Bronchial epithelial cell (primary cell): ENCODE measurements at places on chromosomes 11 and 22. TPM values are rescaled to one million over a fixed set of nuclear protein-coding genes. Genes with fewer than 3 reads are reported as not detected.

DNA sequence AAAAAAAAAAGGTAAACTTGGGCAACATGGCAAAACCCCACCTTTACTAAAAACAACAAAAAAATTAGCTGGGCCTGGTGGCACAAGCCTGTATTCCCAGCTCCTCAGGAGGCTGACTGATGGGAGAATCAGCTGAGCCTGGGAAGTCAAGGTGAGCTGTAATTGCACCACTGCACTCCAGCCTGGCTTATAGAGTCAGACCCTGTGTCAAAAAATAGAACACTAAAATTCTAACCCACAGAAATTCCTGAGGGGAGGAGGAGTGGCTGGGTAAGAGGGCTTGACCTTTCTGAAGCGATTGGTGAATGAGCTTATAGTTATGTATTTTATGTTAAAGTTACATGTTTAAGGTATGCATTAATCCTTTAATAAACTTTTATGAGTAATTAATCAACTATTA, 53.3 kb downstream of the FAT3 start:
- peak; percentile 26 for DNase-seq

- DNase-seq: no peak
Observed at GRCh38 chr11:68362801-68363379, 50.5 kb downstream of the LRP5 start.

CRYAB gene
- 1.2 TPM in 1 of 2 replicates, not detected in the other for total RNA-seq

GRCh38 chr11:76329084-76329648, 51.8 kb downstream of the THAP12 start:
- DNase-seq: no peak

VWA5A gene
- total RNA-seq: 5.3 and 18.8 TPM in 2 replicates

DNA sequence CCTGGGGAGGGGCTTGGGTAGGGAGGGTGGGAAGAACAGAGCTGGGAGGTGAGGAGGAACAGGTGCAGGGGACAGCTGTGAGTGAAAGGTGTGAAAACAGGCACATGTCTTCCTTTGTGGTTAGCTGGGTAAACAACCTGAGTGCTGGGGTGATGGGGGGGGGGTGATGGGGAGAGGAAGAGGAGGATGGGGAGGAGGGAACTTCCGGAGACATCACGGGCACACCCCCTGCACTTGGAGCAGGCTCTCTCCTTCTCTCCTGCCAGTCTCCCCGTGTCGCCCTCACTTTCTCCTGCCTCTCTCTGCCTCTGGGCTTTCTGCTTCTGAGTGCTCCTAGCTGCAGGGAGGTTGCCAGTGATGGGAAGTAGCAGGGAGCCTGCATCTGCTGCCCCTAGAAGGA, 8.8 kb downstream of the CXCR5 start:
- DNase-seq: no peak

- no peak for DNase-seq
Observed at GRCh38 chr11:2570211-2570811, 125.5 kb downstream of the KCNQ1 start.
